ENCODE measurements at places on chromosomes 1 and 21. TPM values are rescaled to one million over a fixed set of nuclear protein-coding genes. Genes with fewer than 3 reads are reported as not detected.

- H3K27me3 ChIP-seq, result no peaks in the 10 kb centered on the region
- H3K4me1 ChIP-seq, result no peaks in the 10 kb centered on the region
- DNase-seq, result no peak
- no peak overlapping the region for H3K27ac ChIP-seq
- H3K36me3 ChIP-seq, result no peaks in the 10 kb centered on the region
Observed at GRCh38 chr1:177864538-177865305, 105.1 kb downstream of the SEC16B start.

DNA sequence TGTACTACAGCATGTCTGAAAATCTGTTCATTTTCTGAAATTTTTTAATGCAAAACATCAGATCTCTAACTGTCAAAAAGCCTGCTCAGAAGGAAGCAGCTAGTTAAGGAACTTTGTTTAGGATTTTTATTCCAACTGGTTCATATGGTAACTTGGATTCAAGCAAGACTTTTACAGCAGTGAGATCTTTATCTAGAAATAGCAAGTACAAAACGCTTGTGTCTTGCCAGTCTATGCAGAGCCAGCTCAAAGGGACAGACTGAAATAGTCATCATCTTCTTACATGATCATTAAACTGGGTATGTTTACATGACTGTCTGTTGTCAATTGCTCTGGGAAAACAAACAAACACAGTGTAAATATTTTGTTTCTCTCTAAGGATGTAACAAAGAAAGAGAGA lies 37.6 kb downstream of the DDAH1 start:
- no peak overlapping the region for H3K4me3 ChIP-seq
- no peaks in the 10 kb centered on the region for H3K27me3 ChIP-seq
- no peak overlapping the region for H3K27ac ChIP-seq
- DNase-seq, result no peak
- H3K36me3 ChIP-seq, result no peaks in the 10 kb centered on the region
- peaks cover 4% of the 10 kb centered on the region for H3K4me1 ChIP-seq

DNA sequence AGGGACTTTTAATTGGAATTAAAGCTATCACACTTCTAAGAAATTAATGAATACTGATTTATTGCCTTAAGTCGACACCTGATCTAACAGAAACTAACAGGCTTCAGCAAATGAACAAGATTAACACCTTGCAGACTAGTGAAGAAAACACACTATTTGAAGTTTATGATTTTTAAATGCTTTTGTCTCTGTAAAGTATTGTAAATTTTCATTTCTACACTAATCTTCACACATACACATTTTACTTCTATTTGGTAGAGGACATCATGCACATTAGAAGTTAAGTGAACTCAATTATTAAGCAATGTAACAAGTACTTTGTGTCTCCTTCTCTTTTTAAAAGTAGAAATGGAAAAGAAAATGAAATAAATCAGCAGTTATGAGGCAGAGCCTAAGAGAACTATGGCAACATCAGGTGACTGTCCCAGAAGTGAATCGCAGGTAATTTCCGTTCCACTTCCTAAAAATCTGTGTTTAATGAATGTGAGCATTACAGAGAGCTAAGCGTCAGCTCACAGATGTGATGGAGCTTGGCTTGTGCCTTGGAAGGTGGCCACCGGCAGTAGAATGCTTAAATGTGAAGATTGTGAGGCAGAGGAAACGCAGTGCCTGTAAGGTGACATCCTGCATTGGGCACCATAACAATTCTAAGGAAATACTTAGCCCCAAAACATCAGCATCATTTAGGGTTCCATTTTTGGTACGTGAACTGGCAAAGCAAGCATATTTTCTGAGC lies 1.2 kb downstream of the PRMT2 start:
- H3K4me1 ChIP-seq, result peaks cover 41% of the 10 kb centered on the region
- H3K27ac ChIP-seq, result peak overlapping the region; percentile 37
- no peak for DNase-seq
- H3K27me3 ChIP-seq, result no peaks in the 10 kb centered on the region
- peak overlapping the region; percentile 96 for H3K4me3 ChIP-seq
- peaks cover 21% of the 10 kb centered on the region for H3K36me3 ChIP-seq

- no peak overlapping the region for H3K4me3 ChIP-seq
- H3K4me1 ChIP-seq, result peaks cover 6% of the 10 kb centered on the region
- H3K36me3 ChIP-seq, result no peaks in the 10 kb centered on the region
- peaks cover 31% of the 10 kb centered on the region for H3K27me3 ChIP-seq
- H3K27ac ChIP-seq, result no peak overlapping the region
Observed at GRCh38 chr1:30381266-30381665, 342.1 kb downstream of the MATN1 start.

DNA sequence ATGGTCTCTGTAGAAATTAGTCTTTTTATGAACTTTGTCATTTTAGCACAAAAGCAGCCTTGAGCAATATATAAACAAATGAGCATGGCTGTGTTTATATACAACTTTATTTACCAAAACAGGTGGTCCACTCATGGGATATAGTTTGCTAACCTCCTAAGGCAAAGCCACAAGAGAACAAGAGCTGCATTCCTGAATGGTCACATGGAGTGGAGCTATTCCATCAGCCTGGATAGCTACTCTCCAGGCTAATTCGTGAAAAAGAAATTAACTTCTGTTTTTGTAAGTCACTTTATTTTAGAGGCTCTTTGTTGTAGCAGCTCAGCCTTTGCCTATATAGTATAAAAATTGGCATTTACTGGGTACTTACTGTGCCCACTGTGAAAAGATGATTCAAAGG lies 163.3 kb upstream of the FAM78B start:
- H3K4me3 ChIP-seq, result no peak overlapping the region
- no peaks in the 10 kb centered on the region for H3K4me1 ChIP-seq
- no peaks in the 10 kb centered on the region for H3K27me3 ChIP-seq
- DNase-seq, result no peak
- H3K27ac ChIP-seq, result no peak overlapping the region
- H3K36me3 ChIP-seq, result no peaks in the 10 kb centered on the region

DNA sequence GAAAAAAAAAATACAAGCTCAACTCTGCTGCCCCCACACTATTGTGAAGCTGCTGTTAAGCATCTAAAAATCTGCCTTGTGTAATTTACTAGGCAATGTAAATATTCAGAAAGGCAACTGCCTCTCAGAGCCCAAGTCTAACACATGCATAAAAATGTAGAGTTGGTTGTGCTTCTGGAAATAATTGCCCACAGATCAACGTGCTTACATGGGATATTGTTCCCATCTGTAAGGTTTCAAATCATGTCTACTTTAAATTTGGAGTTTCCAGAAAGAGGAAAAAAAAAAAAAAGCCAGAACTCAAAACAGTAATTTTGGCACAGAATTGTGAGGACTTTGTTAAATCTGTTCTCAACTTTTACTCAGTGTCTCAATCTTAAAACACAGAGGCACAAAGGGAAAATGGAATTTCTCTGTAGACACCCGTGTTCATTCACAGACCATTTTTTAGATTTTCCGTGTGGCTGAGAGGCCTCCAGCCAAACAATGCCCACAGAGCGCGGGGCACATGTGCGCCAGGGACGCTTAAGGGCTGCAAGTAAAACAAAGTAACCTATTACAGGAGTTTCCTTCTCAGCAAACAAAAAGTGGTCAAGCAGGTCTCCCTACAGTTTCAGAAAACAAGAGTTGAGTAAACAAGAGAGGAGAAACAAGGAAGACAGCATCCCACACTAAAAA lies 115.5 kb downstream of the RERE start:
- peak overlapping the region; percentile 75 for H3K4me3 ChIP-seq
- H3K27me3 ChIP-seq, result no peaks in the 10 kb centered on the region
- peak overlapping the region; percentile 75 for H3K27ac ChIP-seq
- H3K4me1 ChIP-seq, result peaks cover 35% of the 10 kb centered on the region

GRCh38 chr21:38293765-38294164 lies 37.0 kb downstream of the KCNJ15 start:
- H3K4me3 ChIP-seq, result no peak overlapping the region
- no peaks in the 10 kb centered on the region for H3K36me3 ChIP-seq
- H3K27ac ChIP-seq, result no peak overlapping the region
- no peak for DNase-seq
- no peaks in the 10 kb centered on the region for H3K27me3 ChIP-seq

The GNAT2 gene
- not detected for total RNA-seq

The FAM3B gene
- 5.2 TPM for total RNA-seq

The PSRC1 gene
- total RNA-seq, result 2.9 TPM

The FAM72B gene
- total RNA-seq, result 0.55 TPM

Data from upper lobe of right lung (tissue), 1 donor.